SK-MEL-5 (cell line): ENCODE measurements at places on chromosomes 12 and 14. TPM values are rescaled to one million over a fixed set of nuclear protein-coding genes. Genes with fewer than 3 reads are reported as not detected.

Gene GPR68
- total RNA-seq = not detected in 2 replicates

GRCh38 chr14:49954171-49954631 lies 61.3 kb downstream of the ARF6 start:
- no peak for DNase-seq

GRCh38 chr12:119592232-119592631 lies 1.3 kb upstream of the TMEM233 start:
- no peak for DNase-seq

Gene TRPV4
- 0.13 TPM in 2 replicates for total RNA-seq

Gene COPZ1
- total RNA-seq = 273 and 325 TPM in 2 replicates

DNA sequence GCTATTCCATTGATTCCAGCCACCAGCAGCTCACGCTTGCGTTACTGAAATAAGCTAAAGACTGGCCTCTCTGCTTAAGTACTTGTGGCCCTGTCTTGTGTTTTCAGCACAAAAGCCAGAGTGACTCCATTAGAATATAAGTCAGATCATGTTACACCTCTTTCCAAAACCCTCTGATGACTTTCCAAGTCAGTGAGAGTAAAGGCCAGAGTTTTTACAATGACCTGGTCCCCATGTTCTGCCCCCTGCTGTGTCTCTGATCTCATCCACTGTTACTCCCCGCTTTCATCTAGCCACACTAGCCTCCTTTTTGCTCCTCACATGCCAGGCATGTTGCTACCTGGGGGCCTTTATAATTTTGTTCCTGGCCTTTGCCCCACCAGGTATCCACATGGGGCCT lies 6.9 kb upstream of the CKAP4 start:
- no peak for DNase-seq

GRCh38 chr12:13661005-13661887 lies 320.2 kb downstream of the GRIN2B start:
- peak; percentile 79 for DNase-seq

Gene KRT82
- total RNA-seq = not detected in 2 replicates

DNA sequence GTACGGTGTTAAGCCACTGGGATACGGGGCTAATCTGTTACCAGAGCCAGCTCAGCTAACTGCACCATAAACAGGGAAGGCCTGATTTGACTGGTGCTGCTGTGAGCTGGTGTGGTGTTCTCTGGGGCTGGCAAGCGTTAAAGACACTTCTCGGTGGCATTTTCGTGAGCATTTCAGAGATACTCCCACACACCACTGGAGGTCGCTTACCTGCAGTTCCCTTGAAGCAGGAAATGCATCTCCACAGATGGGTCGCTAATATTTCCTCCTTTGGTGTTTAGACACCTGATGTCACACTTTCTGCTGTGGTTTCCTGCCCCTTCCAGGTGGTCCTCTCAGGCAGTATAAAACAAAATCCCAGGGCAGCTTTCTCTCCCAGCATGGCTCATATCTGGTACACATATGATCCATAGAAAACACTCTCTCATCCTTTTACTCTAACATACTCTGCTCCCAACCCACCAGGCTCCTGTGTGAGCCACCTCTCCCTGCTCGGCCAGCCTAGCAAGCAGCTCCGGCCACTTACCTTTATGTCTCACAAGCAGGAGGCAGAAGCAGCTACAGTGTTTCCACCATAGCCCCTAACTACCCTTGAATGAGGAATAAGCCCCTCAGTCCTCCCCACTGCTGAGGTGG lies 129.9 kb upstream of the GRIN2B start:
- peak; percentile 27 for DNase-seq

Gene E2F7
- total RNA-seq = 5.0 and 6.8 TPM in 2 replicates

GRCh38 chr12:24860546-24860945 lies 88.4 kb downstream of the BCAT1 start:
- DNase-seq = no peak

Gene ADCY4
- not detected in 2 replicates for total RNA-seq
